ENCODE measurements at places on chromosomes 1 and 21.

GRCh38 chr1:224427346-224427745 is 7.3 kb downstream of the WDR26 start:
- DNase-seq: no peak

GRCh38 chr1:63199706-63200335 is 122.5 kb upstream of the FOXD3 start:
- DNase-seq: no peak

GRCh38 chr1:152585586-152585985 is 5.3 kb upstream of the LCE3D start:
- no peak for DNase-seq

- no peak for DNase-seq
Observed at GRCh38 chr1:37795340-37796125, 1.9 kb downstream of the MANEAL start.

- no peak for DNase-seq
Observed at GRCh38 chr1:43441166-43441893, 12.4 kb downstream of the HYI start.

GRCh38 chr1:27152004-27152828 is 2.7 kb downstream of the SLC9A1 start:
- no peak for DNase-seq

- no peak for DNase-seq
Observed at GRCh38 chr21:19855522-19855921, 1142.7 kb upstream of the NCAM2 start.

GRCh38 chr1:24516506-24516905 is 13.9 kb downstream of the RCAN3 start:
- DNase-seq: no peak

DNA sequence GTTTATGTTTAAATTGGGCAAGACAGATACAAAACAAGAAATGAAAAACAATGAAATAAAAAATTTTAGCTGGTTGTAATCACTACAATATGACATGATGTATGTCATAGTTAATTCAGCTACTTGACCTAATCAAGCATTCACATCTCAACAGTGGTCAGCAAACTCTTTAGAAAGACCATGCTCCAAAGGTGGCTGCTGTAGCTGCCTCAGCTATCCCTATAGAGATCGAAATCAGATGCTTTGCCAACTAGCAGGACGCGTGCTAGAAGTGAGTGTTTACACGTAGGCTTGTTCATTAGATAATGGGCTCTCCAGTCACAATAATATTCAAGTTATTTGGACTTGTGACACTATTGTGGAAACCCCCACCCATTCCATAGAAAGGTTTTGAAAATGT is 25.9 kb downstream of the RGS5 start:
- DNase-seq: no peak

GRCh38 chr1:5611851-5612250 is 380.4 kb downstream of the NPHP4 start:
- DNase-seq: no peak

DNA sequence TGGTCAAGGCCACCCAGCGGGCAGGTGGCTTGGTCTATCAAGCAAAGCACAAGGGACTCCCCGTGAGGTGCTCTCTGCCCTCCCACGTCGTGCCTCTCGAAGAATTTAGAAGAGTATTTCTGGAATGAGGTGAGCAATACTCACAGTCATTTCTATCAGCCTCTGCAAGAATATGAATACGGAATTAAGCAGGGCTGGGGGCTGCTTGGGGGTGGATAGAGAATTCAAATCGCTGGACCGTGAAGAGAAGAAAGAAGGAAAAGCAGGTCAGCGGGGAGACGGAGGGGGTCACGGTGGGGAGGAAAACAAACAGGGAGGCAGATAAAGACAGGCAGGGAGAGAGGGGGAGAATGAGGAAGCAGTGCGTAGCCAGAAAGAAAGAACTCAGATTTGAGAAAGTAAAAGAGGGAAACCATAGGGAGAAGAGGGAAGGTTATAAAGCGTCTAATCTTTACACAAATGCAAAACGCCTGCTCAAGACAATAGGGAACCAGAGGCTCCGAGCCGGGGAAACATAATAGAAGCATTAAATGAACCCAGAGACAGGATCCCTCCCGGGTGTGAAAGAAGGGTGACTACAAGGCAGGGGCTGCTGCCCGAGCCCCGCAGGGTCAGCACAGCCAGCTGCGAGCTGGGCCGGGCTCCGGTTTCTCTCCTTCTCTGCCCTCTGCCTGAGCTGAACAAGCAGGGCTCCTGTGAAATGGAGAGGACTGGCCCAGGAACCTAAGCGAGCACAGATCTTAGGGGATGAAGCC is 2.1 kb upstream of the EDN2 start:
- no peak for DNase-seq

Measured in NCI-H2107 (cell line).